ENCODE measurements at places on chromosomes 7 and 10.

- no peaks in the 10 kb centered on the region for H3K4me1 ChIP-seq
- no peak overlapping the region for H3K4me3 ChIP-seq
- peaks cover 3% of the 10 kb centered on the region for H3K36me3 ChIP-seq
Measured at GRCh38 chr7:559396-559705, 39.7 kb upstream of the PDGFA start.

DNA sequence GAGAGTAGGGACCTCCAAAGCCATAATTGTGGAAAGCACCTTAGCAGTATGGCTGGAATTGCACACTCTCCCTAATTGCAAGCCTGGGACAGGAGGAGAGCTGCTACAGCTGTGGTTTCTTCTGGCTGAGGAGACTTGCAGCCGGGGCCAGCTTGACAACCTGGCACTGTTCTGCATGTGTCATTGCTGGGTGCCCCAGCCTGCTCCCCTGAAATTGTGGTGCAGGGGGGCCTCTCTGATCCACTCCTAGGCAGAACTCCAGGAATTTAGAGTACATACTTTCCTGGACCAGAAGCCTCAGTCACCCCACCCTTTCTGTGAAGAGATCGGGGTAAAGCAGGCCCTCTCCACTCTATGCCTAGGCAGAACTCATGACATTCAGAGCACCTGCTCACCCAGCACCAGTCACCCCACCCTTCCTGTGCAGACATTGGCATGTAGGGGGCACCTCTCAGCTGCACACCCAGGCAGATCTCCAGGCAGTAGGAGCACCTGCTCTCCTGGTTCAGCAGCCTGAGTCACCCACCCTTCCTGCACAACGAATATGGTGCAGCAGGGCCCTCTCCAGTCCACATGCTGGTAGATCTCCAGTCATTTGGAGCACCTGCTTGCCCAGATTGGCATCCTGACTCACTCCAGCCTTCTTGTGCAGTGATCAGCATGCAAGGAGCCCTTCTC lies 34.4 kb upstream of the DYNC1I1 start:
- H3K27me3 ChIP-seq: no peaks in the 10 kb centered on the region
- H3K4me1 ChIP-seq: no peaks in the 10 kb centered on the region
- no peaks in the 10 kb centered on the region for H3K36me3 ChIP-seq
- no peak for DNase-seq

- H3K27me3 ChIP-seq: no peaks in the 10 kb centered on the region
- H3K4me1 ChIP-seq: no peaks in the 10 kb centered on the region
- no peak overlapping the region for H3K27ac ChIP-seq
- H3K4me3 ChIP-seq: no peak overlapping the region
Measured at GRCh38 chr10:68752711-68753350, 31.8 kb downstream of the CCAR1 start.

GRCh38 chr10:28559618-28560017 lies 26.7 kb downstream of the WAC start:
- DNase-seq: peak; percentile 9
- H3K36me3 ChIP-seq: peaks cover 14% of the 10 kb centered on the region
- no peak overlapping the region for H3K27ac ChIP-seq
- H3K4me3 ChIP-seq: no peak overlapping the region
- no peaks in the 10 kb centered on the region for H3K27me3 ChIP-seq
- no peaks in the 10 kb centered on the region for H3K4me1 ChIP-seq

GRCh38 chr10:113920875-113921274 lies 66.4 kb downstream of the NHLRC2 start:
- H3K4me1 ChIP-seq: no peaks in the 10 kb centered on the region
- H3K36me3 ChIP-seq: no peaks in the 10 kb centered on the region
- DNase-seq: no peak
- H3K27ac ChIP-seq: no peak overlapping the region
- H3K4me3 ChIP-seq: no peak overlapping the region

DNA sequence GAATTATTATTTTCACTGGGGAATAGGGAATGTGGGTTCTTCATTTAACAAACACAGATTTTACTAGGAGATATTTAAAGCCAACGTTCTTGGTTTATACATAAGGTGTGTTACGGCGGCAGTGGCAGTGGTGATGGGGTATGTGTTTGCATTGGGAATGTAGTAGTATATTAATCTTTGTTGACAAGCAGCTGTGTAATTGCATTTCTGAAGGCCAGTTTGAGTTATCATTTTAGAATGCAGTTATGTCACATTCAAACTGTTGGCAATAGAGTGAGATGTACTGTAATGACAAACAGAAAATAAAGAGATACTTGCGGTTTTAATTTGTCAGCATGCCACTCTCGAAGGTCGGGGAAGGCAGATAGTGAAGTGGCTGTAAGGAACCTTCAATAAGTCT lies 628.6 kb upstream of the POM121L12 start:
- no peaks in the 10 kb centered on the region for H3K27me3 ChIP-seq
- no peaks in the 10 kb centered on the region for H3K4me1 ChIP-seq

DNA sequence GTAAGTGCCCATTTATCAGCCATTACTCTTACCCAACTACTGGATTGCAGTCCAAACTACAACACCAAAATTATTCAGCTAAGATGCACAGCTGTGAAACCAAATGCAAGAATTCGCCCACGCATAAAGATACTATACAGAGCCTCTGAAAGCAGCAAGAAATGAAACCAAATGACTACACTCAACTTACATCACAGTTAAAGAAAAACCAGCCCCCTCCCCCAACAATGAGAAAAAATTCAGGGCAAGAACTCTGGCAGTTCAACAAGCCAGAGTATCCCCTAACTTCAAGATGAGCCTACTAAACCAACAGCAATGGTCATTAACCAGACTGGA lies 209.1 kb upstream of the VWC2 start:
- H3K27me3 ChIP-seq: no peaks in the 10 kb centered on the region
- no peak overlapping the region for H3K4me3 ChIP-seq
- H3K36me3 ChIP-seq: no peaks in the 10 kb centered on the region
- H3K27ac ChIP-seq: peak overlapping the region; percentile 35
- DNase-seq: peak; percentile 49
- peaks cover 10% of the 10 kb centered on the region for H3K4me1 ChIP-seq

GRCh38 chr7:130481898-130482297 lies 10.0 kb upstream of the MEST start:
- H3K4me1 ChIP-seq: peaks cover 13% of the 10 kb centered on the region
- no peak overlapping the region for H3K4me3 ChIP-seq
- no peak overlapping the region for H3K27ac ChIP-seq
- no peak for DNase-seq
- no peaks in the 10 kb centered on the region for H3K36me3 ChIP-seq

GRCh38 chr7:118648002-118648401 lies 423.5 kb downstream of the ANKRD7 start:
- H3K4me1 ChIP-seq: no peaks in the 10 kb centered on the region
- no peaks in the 10 kb centered on the region for H3K27me3 ChIP-seq
- no peak for DNase-seq

GRCh38 chr10:14658331-14659127 lies 116.2 kb downstream of the FAM107B start:
- peaks cover 14% of the 10 kb centered on the region for H3K4me1 ChIP-seq
- no peak overlapping the region for H3K4me3 ChIP-seq
- H3K36me3 ChIP-seq: no peaks in the 10 kb centered on the region
- no peak overlapping the region for H3K27ac ChIP-seq
- H3K27me3 ChIP-seq: no peaks in the 10 kb centered on the region

GRCh38 chr10:72008096-72008981 lies 44.1 kb downstream of the CHST3 start:
- H3K4me3 ChIP-seq: no peak overlapping the region
- no peak for DNase-seq
- no peaks in the 10 kb centered on the region for H3K27me3 ChIP-seq
- H3K36me3 ChIP-seq: peaks cover 34% of the 10 kb centered on the region
- H3K27ac ChIP-seq: peak overlapping the region; percentile 97

DNA sequence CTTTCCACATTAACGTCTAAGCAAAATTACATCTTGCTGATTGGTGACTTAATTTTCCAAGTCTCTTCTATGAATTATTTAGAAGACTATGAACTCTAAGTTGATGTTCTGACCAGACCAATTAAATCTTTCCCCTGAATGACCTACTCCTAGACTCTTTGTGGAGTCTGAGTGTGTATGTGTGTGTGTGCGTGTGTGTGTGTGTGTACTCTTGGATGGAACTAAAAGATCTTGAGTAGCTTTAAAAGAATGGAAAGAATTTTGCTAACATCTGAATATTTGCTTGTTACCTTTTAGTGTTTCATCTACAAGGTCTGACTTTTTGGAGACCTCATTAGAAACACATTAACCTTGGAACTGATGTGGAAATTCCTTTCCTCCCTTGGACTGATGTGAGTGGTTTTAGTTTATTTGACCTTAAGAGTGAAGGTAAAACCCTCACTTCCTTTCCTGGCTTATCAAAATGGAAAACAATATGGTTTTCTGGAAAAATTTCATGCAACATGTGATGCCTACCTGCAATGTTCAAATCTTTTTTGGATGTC lies 257.1 kb downstream of the GATA3 start:
- no peaks in the 10 kb centered on the region for H3K36me3 ChIP-seq
- H3K4me3 ChIP-seq: no peak overlapping the region
- no peak for DNase-seq

GRCh38 chr10:35827783-35828182 lies 185.7 kb upstream of the FZD8 start:
- no peaks in the 10 kb centered on the region for H3K4me1 ChIP-seq
- H3K4me3 ChIP-seq: no peak overlapping the region
- peaks cover 1% of the 10 kb centered on the region for H3K36me3 ChIP-seq
- DNase-seq: no peak
- H3K27ac ChIP-seq: no peak overlapping the region
- H3K27me3 ChIP-seq: no peaks in the 10 kb centered on the region

GRCh38 chr10:19498393-19499290 lies 317.6 kb upstream of the PLXDC2 start:
- no peaks in the 10 kb centered on the region for H3K27me3 ChIP-seq
- DNase-seq: peak; percentile 8
- H3K4me1 ChIP-seq: peaks cover 4% of the 10 kb centered on the region
- no peaks in the 10 kb centered on the region for H3K36me3 ChIP-seq
- no peak overlapping the region for H3K27ac ChIP-seq

- DNase-seq: no peak
- H3K4me1 ChIP-seq: peaks cover 3% of the 10 kb centered on the region
Measured at GRCh38 chr10:124053971-124054370, 39.4 kb downstream of the CHST15 start.

DNA sequence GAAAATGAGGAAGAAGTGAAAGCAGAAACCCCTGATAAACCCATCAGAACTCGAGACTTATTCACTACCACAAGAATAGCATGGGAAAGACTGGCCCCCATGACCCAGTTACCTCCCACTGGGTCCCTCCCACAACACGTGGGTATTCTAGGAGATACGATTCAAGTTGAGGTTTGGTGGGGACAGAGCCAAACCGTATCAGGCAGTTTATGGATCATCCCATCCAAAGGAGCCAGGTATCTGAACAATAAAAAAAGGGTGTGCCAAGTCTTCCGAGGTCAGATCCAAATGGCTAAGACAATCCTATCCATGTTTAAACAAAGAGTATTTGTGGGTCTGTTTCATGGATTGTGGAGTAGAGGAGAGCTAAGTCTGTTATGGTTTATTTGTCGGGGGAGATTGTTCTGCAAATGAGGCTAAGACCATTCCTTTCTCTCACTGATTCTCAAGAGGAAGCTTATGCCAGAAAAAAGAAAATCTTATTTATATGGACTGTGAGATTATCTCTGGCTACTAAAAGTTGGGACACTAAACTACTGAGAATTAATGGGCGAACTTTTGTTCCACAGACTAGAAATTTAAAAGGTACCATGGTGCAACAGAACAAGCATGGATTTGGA lies 203.7 kb downstream of the IPMK start:
- peaks cover 3% of the 10 kb centered on the region for H3K4me1 ChIP-seq
- H3K36me3 ChIP-seq: no peaks in the 10 kb centered on the region
- no peak overlapping the region for H3K27ac ChIP-seq
- H3K27me3 ChIP-seq: no peaks in the 10 kb centered on the region
- H3K4me3 ChIP-seq: no peak overlapping the region
- no peak for DNase-seq

DNA sequence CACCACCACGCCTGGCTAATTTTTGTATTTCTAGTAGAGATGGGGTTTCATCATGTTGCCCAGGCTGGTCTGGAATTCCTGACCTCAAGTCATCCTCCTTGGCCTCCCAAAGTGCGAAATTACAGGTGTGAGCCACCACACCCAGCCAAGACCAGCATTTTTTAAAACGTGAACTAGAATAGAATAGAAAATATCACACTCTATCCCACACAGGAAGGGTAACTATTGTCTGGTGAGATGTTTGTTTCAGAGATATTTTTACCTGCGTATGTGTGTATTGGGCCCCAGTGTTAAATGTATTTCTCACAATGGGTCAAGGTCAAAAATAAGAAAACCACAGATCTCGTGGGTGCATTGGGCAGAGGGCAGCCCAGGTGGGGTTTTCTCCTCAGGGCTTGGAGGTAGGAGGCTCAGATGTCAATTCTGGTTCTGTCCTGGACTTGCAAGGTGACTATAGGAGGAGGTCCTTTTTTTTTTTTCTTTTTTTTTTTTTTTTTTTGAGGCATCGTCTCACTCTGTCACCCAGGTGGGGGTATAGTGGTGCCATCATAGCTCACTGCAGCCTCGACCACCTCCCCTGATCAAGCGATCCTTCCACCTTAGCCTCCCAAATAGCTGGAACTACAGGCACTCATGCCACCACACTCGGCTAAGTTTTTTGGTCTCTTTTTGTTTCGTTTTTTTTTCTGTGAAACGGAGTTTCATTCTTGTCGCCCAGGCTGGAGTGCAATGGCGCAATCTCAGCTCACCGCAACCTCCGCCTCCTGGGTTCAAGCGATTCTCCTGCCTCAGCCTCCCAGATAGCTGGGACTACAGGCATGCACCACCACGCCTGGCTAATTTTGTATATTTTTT lies 19.0 kb downstream of the SH2B2 start:
- no peaks in the 10 kb centered on the region for H3K27me3 ChIP-seq
- no peak overlapping the region for H3K27ac ChIP-seq
- no peak for DNase-seq
- no peak overlapping the region for H3K4me3 ChIP-seq

- no peak overlapping the region for H3K27ac ChIP-seq
- H3K4me3 ChIP-seq: no peak overlapping the region
- H3K27me3 ChIP-seq: no peaks in the 10 kb centered on the region
- DNase-seq: peak; percentile 58
- H3K36me3 ChIP-seq: peaks cover 17% of the 10 kb centered on the region
- no peaks in the 10 kb centered on the region for H3K4me1 ChIP-seq
Measured at GRCh38 chr10:102347236-102347828, 48.2 kb upstream of the NFKB2 start.

- H3K4me3 ChIP-seq: no peak overlapping the region
- H3K27me3 ChIP-seq: no peaks in the 10 kb centered on the region
- H3K27ac ChIP-seq: no peak overlapping the region
- no peak for DNase-seq
- H3K36me3 ChIP-seq: peaks cover 8% of the 10 kb centered on the region
Measured at GRCh38 chr10:119031496-119032059, 2.1 kb downstream of the NANOS1 start.

DNA sequence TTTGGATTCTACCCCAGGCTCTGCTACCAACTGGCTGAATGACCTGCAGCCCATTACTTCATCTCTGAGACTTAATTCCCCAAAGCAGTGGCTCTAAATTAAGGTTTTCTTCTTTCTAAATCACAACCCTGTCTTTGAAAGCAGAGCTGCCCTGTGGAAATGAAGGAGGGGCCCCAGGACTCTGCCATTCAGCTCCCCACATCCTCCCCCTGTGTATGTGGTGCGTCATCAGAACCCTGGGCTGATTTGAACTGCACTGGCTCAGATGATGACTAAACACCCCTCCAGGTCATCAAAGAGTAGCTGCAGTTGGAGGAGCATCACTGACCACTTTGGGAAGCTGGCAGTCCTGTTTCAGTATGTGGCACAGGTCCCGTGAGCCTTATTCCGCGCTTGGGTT lies 46.6 kb downstream of the BPGM start:
- peaks cover 9% of the 10 kb centered on the region for H3K4me1 ChIP-seq
- H3K36me3 ChIP-seq: no peaks in the 10 kb centered on the region
- no peak overlapping the region for H3K4me3 ChIP-seq
- H3K27ac ChIP-seq: no peak overlapping the region

- peaks cover 50% of the 10 kb centered on the region for H3K4me1 ChIP-seq
- H3K4me3 ChIP-seq: no peak overlapping the region
Measured at GRCh38 chr10:71835671-71836595, 15.1 kb downstream of the PSAP start.

Measured in trophoblast cell (in vitro differentiated cells and primary cell).